ENCODE measurements at places on chromosomes 2 and 18.
A peak's percentile ranks its signal among the peaks of the same experiment; 100 is the strongest.

- DNase-seq, result no peak
Observed at GRCh38 chr2:2039826-2040225, 291.2 kb downstream of the MYT1L start.

- no peak for DNase-seq
Observed at GRCh38 chr2:69509011-69509749, 71.9 kb upstream of the NFU1 start.

- peak; percentile 18 for DNase-seq
Observed at GRCh38 chr18:35703043-35703688, 121.6 kb downstream of the GALNT1 start.

- peak; percentile 78 for DNase-seq
Observed at GRCh38 chr2:110124939-110125691, 9.5 kb upstream of the MALL start.

Data from fibroblast of skin of right biceps (primary cell).